Lung (tissue), 17 donors: ENCODE measurements at places on chromosomes 3 and 15. TPM values are rescaled to one million over a fixed set of nuclear protein-coding genes. Genes with fewer than 3 reads are reported as not detected.

The GLCE gene
- total RNA-seq: 21.1 TPM

The C2CD4A gene
- 0.34 TPM for total RNA-seq

The RLBP1 gene
- total RNA-seq: not detected

DNA sequence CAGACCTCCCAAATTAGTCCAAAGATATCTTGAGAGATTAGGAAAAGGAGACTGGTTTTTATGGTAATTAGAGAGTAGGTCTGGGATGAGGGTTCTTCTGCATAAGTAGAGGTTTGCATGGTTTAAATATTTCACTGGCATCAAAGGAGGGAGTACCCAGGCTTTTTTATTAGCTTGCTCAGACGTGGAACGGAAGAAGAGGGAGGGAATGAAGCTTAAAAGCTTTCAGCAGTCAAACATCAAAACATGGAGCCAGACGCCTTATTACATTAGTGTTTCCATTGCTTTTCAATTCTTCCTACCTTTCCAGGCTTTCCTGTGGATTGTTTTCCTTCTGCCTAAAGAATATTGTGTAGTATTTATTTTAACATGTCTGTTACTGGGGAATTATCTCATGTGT is 342.1 kb upstream of the SOX2 start:
- DNase-seq: no peak
- H3K27me3 ChIP-seq: no peaks in the 10 kb centered on the region
- H3K36me3 ChIP-seq: no peaks in the 10 kb centered on the region
- no peaks in the 10 kb centered on the region for H3K4me1 ChIP-seq
- no peak overlapping the region for H3K27ac ChIP-seq
- no peak overlapping the region for H3K4me3 ChIP-seq

DNA sequence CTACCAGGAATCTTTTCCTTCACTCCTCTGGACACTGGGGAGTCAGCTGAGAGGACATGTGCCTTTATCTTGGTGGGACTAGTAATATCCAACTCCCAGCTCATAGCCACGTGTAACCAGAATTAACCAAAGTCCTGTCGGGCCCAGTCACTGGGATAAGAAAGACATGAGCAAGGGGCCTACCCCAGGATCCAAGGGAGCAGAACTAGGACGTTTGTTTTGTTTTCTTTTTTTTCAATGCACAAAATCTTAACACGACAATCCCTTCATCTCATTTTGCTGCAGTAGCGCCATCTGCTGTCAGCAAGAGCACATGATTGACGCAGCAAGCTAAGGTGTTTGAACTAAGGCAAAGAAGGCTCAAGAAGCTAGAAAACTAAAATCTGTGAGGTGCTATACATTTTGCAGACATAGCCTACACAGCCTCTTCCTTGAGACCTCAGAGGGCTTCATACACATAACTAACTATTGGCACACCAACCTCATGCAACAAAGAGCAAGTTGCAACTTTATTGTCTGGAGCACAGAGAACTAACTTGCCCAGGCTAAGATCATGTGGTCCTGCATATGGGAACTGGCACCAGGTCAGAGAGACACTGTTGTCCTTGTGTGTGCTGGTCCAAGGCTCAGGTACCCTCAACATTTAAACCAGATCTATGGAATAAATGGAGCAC is 43.6 kb downstream of the RLBP1 start:
- H3K4me1 ChIP-seq: peaks cover 3% of the 10 kb centered on the region
- H3K27ac ChIP-seq: no peak overlapping the region
- DNase-seq: peak; percentile 85
- peaks cover 13% of the 10 kb centered on the region for H3K36me3 ChIP-seq
- no peaks in the 10 kb centered on the region for H3K27me3 ChIP-seq

GRCh38 chr3:122146466-122146865 is 37.0 kb upstream of the CASR start:
- no peaks in the 10 kb centered on the region for H3K27me3 ChIP-seq
- H3K4me1 ChIP-seq: no peaks in the 10 kb centered on the region
- no peaks in the 10 kb centered on the region for H3K36me3 ChIP-seq
- H3K27ac ChIP-seq: no peak overlapping the region
- H3K4me3 ChIP-seq: no peak overlapping the region

GRCh38 chr3:136678981-136679380 is 73.2 kb downstream of the STAG1 start:
- H3K27me3 ChIP-seq: no peaks in the 10 kb centered on the region
- H3K36me3 ChIP-seq: no peaks in the 10 kb centered on the region
- H3K4me3 ChIP-seq: no peak overlapping the region
- H3K4me1 ChIP-seq: no peaks in the 10 kb centered on the region

GRCh38 chr3:192642651-192643050 is 84.7 kb downstream of the FGF12 start:
- H3K4me1 ChIP-seq: no peaks in the 10 kb centered on the region
- DNase-seq: no peak
- no peak overlapping the region for H3K4me3 ChIP-seq
- no peaks in the 10 kb centered on the region for H3K27me3 ChIP-seq

- no peak overlapping the region for H3K27ac ChIP-seq
- H3K27me3 ChIP-seq: no peaks in the 10 kb centered on the region
- no peaks in the 10 kb centered on the region for H3K36me3 ChIP-seq
- no peak overlapping the region for H3K4me3 ChIP-seq
- H3K4me1 ChIP-seq: no peaks in the 10 kb centered on the region
These were observed 105.9 kb downstream of the MOBP start for GRCh38 chr3:39573392-39573791.

GRCh38 chr3:38616111-38616510 is 33.4 kb downstream of the SCN5A start:
- no peaks in the 10 kb centered on the region for H3K36me3 ChIP-seq
- no peaks in the 10 kb centered on the region for H3K4me1 ChIP-seq
- no peak overlapping the region for H3K4me3 ChIP-seq
- H3K27ac ChIP-seq: peak overlapping the region; percentile 71

DNA sequence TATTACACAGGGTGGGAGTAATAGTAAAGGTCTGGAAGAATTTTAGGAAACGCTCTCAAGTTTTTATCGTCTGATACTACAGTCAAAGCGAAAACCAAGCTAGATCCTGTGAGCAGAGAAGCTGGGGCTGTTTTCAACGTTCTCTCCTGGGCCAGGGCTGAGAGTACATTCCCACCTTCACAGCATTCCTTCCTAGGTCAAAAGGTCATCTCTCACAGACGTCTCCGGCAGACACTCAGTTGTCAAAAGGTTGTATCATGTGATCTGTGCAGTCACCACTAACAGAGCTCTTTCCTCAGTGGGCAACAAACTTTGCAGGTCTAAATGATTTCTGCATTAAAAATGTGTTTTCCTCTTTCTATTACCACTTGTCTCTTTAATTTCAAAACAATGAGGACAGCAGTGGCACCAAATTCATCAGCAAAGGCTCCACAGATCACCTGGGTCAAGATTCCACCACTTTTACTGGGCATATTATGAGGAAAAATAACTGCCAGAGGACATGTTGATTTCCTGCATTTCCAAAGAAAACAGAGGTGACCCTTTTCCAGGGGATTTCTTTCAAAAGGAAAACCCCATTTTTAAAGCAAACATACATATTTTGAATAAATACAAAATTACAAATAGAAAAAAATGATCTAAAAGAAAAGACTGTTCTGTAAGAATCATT is 41.9 kb downstream of the MEIS2 start:
- H3K27ac ChIP-seq: peak overlapping the region; percentile 96
- peaks cover 12% of the 10 kb centered on the region for H3K4me1 ChIP-seq
- no peaks in the 10 kb centered on the region for H3K27me3 ChIP-seq
- DNase-seq: peak; percentile 19
- no peak overlapping the region for H3K4me3 ChIP-seq

DNA sequence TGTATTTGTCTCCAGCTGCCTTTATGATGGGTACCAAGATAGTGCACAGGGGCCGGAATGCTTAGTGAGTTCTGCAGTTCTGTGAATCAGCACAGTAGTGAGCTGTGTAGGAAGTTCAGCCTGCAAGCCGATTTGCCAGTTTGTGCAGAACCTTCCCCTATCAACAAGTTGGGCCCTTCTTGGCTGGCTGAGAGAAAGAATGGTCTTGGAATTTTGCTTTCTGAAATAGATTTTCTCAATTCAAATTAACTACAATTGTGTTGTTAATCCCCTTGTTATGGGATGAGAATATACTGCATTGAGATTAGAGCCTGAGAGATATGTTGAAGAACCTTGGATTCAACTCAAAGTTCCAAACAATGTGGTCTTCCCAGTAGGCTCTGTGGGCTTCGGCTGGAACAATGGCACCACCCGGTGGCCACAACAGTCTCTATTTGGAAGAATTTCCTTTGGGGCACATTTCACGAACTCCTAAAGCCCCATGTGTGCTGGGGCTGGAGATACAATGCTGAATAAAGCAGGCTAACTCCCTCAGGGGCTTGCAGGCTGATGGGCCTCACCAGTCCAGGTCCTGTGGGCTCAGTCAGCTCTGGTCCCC is 59.1 kb downstream of the TRIM42 start:
- no peak overlapping the region for H3K27ac ChIP-seq
- DNase-seq: peak; percentile 54
- no peaks in the 10 kb centered on the region for H3K4me1 ChIP-seq
- no peak overlapping the region for H3K4me3 ChIP-seq
- H3K36me3 ChIP-seq: no peaks in the 10 kb centered on the region
- no peaks in the 10 kb centered on the region for H3K27me3 ChIP-seq

DNA sequence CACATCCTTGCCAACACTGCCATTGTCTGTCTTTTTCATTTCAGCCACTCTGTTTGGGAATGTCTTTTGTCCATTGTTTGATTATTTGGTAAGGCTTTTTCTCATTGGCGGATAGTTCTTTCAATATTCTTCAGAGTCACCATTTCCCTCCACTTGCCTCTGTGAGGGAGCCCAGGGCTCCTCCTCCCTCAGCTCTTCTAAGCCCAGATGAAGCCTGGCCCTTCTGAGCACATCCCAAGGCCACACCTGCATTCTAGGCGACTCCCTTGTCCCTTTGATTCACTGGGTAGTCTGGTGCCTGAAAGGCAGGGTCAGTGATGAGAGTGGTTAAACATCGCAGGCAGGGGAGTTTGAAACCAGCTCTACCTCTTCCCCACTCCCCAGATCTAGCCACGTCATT is 12.4 kb upstream of the LTF start:
- no peaks in the 10 kb centered on the region for H3K27me3 ChIP-seq
- DNase-seq: no peak
- H3K4me3 ChIP-seq: no peak overlapping the region

- peak overlapping the region; percentile 66 for H3K27ac ChIP-seq
- no peaks in the 10 kb centered on the region for H3K4me1 ChIP-seq
- no peak for DNase-seq
- no peaks in the 10 kb centered on the region for H3K27me3 ChIP-seq
These were observed 13.7 kb upstream of the PRKCD start for GRCh38 chr3:53147151-53147902.

DNA sequence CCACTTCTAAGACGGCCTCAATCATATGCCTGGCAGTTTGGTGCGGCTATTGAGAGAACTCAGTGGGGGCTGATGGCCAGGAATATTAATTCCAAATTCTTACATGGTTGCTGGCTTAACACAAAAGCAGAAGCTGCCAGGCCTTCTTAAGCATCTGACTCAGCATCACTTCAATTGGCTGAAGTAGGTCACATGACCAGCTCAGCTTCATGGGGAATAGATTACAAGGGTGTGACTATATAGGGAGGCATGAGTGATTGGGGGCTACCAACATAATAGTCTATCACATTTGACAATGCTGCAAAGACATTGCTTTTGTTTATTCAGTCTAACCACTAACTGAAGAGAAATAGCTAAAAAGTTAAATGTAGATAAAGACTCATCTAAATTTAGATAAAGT is 101.6 kb upstream of the ANKRD28 start:
- H3K36me3 ChIP-seq: no peaks in the 10 kb centered on the region
- H3K27ac ChIP-seq: no peak overlapping the region
- H3K4me1 ChIP-seq: no peaks in the 10 kb centered on the region
- DNase-seq: no peak

DNA sequence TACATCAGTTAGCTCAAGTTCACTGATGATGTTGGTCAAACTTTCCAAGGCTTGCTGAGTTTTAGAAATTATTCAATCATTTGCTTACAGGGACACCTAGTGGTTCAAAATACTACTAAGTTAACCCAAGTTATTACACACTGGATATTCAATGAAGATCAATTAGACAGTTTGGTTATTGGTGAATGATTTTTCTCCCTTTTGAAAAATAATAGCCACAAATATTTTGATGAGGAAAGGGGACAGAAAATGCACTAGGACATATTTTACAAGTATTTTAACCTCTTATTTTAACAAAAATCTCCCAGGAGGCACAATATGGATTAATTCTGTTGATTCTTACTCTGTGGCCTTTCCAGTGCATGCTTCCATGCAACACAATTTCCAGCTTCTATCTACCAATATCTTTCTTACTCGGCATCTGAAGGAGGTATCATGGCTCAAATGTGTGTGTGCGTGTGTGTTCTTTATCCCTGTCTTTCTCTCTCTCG is 20.1 kb upstream of the GOLGA6L2 start:
- H3K4me3 ChIP-seq: no peak overlapping the region
- H3K27me3 ChIP-seq: no peaks in the 10 kb centered on the region
- no peak for DNase-seq

DNA sequence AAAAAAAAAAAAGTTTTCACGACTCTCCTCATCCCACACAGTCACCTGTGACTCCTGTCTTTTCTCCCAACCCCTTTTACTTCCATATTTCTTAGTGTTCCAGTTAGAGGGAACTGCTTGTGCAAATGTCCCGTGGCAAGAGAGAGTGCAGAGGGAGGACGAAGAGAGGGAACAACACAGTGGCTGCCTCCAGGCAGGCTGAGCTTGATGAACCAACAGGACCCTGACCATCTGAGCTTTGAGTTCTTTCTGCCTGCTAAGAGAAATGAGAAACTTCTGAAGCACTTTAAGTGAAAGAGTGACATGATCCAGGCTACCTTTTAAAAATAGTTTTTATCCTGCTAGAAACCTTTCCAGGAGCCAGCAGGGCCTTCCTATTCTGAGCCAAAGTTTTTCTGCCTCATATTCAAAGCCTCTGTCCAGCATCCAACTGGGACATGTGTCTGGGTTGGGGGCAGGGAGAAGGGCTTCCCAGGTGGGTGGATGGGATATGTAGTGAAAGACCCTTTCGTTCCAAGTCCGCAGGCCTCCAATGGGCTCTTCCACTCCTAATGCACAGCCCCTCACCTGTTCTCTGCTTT is 239.9 kb downstream of the OPA1 start:
- no peak overlapping the region for H3K27ac ChIP-seq
- H3K36me3 ChIP-seq: no peaks in the 10 kb centered on the region
- no peaks in the 10 kb centered on the region for H3K4me1 ChIP-seq
- no peak overlapping the region for H3K4me3 ChIP-seq

- no peak overlapping the region for H3K27ac ChIP-seq
- no peak for DNase-seq
- no peaks in the 10 kb centered on the region for H3K27me3 ChIP-seq
- no peak overlapping the region for H3K4me3 ChIP-seq
- H3K4me1 ChIP-seq: no peaks in the 10 kb centered on the region
These were observed 81.5 kb upstream of the DAZL start for GRCh38 chr3:16686679-16687078.
